ENCODE measurements at places on chromosomes 1 and 21.

DNA sequence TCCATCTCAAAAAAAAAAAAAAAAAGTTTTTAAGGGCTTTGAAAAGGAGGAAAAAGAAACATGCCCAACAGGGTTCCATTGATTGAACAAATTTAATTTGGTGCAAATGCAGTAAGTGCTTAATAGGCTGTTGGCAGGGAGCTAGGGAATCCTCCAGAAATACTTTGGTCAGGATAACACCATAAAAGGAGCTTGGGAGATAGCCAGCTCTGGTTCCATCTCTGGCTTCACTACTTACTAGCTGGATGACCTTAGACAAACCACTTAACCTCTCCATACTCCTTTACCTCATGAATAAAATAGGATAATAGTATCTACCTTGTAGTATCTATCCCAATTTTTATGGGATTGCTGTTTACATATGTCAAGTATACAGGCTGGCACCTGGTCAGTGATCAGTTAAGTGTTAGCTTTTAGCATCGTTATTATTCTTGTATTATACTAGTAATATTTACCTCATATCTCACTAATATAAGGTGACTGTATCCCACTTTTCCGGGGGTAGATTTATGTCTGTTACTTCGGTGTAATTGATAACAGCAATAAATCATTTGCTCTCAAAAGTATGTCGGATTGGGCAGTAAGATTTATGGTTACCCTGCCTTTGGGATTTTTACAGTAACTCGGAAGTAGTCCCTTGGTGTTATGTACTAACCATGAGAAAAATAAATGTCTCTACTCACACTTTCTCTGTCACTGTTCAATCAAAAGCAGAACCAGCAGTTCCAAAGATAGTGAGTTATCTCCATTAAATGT is 36.4 kb downstream of the BTG3 start:
- no peak for DNase-seq

- no peak for DNase-seq
Measured at GRCh38 chr1:80158771-80159170, 1152.2 kb upstream of the ADGRL4 start.

DNA sequence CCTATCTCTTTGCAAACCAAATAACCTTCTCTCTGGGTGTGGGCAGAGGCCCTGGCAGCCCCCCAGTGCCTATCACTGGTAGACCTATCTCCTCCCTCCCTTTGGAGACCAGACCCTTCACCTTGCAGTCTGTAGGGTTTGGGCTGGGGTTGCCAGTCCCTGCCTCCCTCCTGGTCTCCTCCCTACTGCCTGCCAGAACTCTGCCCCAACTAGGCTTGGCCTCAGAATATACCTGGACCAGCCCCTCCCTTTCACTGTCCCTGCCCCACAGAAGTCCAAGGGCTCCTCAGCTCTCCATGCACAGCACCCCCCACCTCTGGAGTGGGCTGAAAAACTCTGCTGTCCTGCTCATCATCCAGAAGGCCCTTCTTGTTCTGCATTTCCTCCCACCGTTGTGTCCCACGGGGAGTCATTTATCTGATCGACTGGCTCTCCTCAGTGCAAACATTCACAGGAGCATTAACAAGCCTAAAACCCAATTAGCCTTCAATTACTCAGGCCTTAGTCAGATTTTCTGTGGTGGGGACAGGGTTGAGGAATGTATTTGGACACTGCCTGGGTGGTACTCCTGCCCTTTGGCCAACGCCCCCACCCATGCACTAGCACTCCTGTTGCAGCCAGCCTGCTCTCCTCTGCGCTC is 27.7 kb upstream of the DMBX1 start:
- DNase-seq, result no peak

GRCh38 chr1:12153181-12153785 is 13.5 kb upstream of the TNFRSF1B start:
- no peak for DNase-seq

DNA sequence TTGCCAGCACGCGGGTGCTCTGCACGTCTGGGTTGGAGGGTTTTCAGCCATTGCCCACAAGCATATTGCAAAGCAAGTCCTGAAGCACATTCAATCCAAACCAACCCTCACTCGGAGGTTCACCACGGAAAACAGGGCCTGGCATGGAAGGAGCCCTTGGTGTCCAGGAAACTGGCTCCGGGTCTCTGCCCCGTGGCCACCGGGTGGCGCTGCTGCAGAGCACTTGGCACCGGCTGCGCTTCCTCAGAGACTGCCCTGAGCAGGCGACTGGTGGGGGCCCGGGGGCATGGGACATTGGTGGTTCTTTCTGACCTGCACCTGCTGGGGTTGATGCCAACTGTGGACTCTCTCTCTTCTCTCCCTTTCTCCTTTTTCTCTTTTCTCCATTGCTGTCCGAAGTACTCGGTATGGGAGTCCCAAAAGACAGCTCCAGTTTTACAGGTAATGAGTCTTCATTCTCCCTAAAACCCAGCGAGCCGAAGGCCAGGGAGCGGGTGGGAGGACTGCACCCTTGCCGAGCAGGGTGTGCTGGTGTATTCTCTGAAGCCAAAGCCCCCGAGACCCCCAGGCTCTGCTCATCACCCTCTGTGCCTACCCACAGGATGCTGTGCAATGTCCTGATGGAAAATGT is 4.1 kb upstream of the KCNAB2 start:
- DNase-seq, result no peak

GRCh38 chr1:234467821-234468220 is 11.2 kb downstream of the TARBP1 start:
- DNase-seq, result no peak

GRCh38 chr1:115679141-115679611 is 37.4 kb downstream of the VANGL1 start:
- no peak for DNase-seq

GRCh38 chr1:203316626-203317093 is 11.3 kb downstream of the BTG2 start:
- no peak for DNase-seq

DNA sequence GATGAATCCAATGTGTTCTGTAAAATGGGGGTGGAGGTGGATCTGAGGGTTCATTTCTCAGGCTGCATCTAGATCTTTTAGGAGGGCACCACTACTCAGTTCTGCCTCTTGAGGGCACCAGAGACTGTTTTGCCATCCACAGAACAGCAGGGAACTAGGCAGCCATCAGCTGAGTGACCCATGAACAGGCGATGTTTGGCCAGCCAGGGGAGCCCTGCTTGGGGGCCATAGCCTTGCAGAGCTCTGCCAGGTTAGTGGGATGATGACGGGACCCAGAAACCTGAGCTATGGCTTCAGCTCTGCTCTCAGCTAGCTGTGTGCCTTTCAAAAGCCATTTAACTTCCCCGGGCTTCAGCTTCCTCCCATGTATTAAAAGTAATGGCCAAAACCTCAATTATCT is 13.4 kb upstream of the NOS1AP start:
- no peak for DNase-seq

DNA sequence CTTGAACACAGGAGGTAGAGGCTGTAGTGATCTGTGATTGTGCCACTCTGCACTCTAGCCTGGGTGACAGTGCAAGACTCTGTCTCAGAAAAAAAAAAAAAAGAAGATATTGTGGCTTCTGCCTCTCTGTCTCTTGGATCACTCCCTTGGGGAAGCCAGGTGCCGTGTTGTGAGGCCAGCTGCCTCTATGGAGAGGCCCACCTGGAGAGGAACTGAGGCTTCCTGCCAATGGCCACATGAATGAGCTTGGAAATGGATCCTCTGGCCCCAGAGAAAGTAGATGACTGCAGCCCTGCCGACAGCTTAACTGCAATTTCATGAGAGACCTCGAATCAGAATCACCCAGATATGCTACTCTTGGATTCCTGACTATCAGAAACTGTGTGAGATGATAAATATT is 19.7 kb upstream of the AK2 start:
- DNase-seq, result no peak

All from omental fat pad (tissue), 4 donors.